ENCODE measurements at places on chromosomes 2 and 18.

DNA sequence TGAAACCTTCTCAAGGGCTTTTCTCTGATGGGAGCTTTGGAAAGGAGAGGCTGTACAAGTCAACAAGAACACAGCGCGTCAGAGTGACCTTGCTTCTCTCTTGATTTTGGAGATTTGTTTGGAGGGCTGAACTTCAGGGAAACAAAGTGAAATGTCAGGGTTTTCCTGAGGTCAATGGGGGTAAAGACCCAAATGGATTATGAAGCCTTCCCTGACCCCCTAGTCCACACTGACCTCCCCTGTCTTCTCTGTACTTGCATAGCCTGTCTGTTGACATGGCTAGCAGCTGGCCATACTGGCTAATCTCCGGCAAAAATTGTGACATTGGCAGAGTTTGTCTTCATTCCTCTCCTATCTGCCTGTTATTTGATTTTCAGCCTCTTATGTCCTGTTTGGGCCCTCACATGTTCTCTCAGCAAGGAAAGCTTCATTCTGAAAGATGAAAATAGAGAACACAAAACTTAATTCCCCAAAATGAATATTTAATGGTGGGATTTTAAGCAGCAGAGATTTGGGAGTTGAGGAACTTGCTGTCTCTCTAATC lies 149.3 kb upstream of the HAAO start:
- no peak for DNase-seq

DNA sequence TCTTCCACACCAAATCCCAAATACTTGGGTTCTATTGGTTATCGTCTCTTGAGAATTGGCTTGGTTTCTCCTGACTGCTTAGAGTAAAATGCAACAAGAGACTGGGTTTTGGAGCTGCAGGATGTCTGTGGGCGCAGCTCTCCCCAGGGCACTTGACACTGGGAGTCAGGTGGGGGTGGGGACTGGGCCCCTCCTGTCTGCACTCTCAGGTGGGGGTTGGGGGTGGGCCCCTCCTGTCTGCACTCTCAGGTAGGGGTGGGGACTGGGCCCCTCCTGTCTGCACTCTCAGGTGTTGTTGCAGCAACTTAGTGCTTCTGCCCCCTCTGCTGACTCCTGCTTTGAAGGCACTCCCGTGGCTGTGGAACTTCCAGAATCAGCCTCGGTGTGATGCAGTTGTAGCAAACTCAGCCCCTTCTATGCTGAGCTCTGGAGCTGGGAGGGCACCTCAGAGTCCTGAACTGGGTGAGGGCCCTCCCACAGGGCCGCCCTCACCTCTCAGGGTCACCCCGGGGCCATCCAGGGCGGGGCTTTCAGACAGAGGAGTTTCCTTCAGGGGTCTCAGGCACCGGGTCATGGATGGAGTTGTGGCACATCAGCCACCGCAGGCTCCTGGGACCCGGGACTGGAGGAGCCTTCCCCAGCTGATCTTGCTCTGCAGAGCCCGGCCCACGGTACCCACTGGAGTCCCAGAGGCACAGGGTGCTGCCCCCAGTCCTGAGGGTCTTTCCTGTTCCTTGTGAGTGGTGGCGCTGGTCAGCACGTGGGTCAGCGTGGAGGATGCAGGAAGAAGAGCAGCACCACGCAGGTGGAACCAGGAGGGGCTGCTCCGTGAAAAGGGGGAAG lies 22.9 kb upstream of the CIDEA start:
- DNase-seq = no peak

DNA sequence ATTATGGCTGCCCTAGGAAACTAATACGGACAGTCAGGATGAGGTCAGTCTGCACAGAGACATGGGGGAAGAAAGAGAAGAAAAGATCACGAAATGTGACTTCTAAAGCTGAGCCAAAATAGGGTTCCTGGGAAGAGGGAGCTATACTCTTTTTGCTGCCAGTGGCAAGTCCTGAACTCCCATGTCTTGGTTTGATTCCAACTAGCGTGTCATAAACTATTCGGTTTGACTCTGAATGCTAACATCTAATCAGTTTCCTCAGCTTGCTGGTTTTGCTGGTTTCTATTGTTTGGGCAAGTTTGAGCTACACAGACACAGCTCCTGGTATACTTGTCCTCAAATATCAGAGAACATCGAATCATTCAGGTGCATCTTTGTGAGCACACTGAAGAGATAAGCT lies 80.5 kb upstream of the CYP1B1 start:
- no peak for DNase-seq

DNA sequence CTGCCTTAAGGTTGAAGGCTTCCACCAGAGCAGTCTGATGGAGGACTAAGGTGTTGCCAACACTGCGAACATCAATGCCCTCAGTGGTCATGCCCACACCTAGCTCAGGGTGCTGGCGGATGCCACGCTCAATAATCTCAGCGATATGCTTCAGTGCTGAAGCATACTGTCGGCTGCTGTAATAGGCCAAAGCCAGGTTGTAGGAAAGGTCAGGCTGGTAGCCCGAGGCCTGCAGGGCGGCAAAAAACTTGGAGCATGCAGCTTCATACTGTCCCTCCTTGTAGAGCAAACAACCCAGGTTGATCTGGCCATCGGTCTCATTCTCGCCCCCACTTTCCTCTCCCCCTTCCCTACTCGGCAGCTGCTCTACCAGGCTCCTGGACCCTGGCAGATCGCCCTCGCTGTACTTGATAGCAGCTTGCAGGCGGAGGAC lies 159.4 kb downstream of the AGPS start:
- DNase-seq = no peak

DNA sequence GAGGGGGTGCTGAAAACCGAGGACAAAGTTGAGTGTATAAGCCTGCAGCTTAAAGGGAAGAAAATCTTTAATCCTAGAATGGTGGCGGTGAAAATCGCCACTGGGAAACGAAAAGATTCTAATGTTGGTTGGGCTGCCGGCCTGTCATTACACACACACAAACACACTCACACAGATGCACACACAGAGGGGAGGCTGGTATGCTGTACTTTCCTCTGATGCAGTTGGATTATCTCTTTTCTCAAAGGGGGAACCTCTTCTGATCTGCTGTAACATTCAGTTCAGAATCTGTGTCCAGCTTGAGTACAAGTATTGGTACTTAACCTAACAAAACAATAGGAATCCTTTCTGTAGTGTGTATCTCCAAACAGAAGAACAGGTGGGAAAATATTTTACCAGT lies 39.0 kb downstream of the ANXA4 start:
- DNase-seq = no peak

DNA sequence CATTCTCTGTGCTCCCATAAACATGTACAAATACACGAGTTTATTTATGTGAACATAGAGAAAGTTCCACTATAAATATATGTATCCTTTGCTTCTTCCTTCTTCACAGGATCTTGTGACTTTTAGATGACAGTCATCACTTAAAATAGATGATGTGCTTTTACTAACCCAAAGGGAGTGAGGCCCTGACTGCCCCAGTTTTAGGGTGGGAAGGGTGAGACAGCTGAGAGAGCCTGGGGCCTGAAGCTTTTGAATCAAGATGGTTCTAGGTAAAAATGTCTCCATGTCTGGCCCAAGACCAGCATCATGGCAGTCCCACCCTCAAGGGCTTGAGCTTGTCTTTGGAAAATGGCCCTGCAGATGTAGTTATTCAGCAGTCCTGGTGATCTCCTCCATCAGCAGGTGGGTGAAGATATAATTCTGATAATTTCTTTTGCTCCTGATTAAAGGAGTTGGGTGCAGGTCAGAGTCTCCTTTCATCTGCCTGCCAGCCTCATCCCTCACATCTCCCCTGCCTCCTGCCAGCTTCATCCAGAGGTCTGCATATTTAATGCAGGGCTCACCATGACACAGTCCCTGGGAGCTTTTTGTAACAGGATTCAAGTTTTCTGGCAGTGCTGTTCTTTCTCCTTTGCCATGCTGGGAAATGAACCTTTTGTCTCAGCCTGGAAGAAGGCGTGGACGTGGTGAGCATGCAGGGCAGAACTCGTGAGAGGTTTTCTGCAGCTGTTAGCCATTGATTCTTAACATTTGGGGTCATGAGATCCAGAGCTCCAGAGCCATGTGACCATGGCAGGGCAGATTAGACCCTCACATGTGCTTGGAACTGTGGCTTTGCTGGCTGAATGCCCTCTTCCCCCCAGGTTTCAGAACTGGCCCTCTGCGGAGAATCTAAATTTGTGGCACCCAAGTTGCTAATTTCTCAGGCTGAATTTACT lies 2.7 kb downstream of the HRH4 start:
- no peak for DNase-seq

DNA sequence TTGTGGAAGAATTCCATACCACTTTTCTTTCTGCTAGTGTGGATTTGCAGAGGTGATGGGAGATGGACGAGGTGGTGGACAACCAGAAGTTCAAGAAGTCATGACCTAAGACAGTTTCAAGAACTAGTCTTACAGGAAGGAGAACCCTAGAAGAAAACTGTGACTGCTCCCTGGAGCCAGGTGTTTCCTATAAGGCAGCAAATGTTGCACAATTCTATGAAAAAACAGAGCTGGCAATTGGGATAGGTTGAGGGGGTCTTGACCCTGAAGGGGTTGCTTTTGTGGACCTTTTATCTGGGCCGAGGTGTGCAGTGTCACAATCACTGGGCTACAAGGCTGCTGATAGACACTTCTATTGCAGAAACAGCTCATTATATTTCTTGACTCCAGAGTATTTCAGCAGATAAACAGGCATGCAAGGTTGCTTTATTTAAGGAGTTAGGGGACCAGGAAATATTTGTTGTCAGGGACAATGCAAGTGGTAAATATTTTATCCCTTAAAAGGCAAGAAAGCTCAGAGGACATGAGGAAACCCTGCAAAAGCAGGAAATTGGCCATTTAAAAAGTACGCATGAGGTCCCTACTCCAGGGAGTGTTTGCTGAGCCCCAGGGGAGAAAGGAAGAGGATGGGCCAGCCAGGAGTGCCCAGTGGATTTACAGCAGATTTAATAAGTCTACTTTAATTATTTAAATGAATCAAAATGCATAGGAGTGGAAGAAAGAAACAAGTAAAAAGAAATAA lies 22.9 kb downstream of the APCDD1 start:
- no peak for DNase-seq

DNA sequence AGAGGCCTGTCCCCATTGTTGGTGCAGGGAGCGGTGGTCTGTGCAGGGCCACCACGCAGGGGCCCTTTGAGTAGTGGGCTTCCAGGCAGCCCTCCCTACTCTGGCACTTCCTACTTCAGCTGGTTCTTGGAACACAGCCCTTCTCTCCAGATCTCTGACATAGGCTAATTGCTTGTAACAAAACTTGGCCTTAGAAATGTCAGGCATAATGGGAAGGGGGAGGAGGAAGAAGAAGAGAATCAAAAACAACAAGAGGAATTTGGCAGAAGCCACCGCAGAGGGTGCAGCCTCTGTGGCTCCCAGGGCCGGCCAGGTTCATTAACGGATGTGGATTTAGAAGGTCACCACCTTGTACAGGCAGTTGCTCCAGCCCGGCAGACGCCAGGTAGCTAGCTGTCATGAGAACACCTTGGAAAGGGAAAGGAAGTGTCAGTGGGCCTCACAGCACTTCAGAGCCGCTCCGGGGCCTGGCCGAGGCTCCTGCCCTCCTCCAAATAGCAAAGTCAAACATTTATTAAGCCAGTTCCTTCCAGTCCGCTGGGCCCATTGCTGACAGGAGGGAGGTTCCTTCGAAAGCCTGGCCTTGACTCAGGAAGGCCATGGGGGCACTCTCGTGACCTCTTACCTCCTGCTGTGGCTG lies 7.4 kb downstream of the BOD1L2 start:
- DNase-seq = no peak

DNA sequence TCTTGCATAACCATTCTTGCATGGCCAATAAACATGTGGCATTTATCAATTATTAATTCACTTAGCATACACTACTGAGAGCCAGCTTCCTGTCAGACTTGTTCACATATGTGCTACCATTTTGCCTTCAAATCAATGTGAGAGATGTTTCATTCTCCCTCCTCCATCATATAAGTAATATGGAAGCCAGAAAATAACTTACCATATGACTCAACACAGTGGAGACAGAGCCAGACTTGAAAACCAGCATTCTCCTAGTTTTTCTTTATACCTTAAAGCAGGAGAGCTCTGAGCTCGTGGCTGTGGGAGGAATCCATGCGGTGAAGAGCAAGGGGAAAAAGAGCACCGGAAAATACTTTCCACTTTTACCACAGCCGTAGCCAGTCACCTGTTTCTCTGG lies 215.0 kb upstream of the LRATD1 start:
- DNase-seq = no peak

Measured in NCI-H187 (cell line).